CD4-positive, alpha-beta T cell treated with Interleukin-4 for 4 hours (primary cell): ENCODE measurements at places on chromosomes 16 and 17.
A peak's percentile ranks its signal among the peaks of the same experiment; 100 is the strongest.

- no peak for DNase-seq
Observed at GRCh38 chr17:28370035-28370743, at the start of gene VTN. VTN (minus strand) TSS chr17:28370307; CDS start chr17:28370203, 104 bp downstream.

DNA sequence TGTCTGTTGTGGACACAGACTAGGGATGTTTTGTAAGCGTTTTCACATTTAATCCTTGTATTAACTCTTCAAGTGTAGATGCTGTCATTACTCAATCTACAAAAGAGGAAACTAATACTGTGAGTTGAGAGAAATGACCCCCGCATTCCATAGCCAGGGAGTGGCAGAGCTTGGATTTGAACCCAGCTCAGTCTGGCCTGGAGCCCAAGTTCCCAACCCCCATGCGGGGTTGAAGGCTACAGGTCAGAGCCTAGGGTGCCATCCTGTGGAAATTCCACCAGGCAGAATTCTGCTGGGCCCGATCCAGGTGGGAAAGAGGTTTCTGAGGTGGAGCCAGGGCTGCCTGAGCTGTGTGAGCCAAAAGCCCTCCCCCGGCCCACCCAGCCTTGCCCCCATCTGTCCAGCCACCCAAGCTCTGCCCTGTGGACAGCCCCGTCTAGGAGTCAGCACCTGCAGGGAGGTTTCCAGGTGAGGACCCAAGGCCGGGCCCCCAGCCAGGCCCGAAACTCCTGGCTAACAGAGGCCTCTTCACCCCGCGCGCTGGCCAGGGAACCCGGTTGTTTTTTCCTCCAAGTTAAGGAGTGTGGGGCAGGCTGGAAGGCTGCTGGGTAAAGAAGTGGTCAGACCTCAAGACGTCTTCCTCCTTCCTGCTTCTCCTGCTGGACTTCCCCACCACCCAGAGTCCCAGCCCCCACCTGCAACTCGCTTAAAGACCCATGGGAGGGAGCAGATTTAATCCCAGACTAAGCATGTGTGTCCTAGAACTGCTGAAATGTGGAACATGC is 5.7 kb downstream of the MMP15 start:
- DNase-seq, result no peak

- no peak for DNase-seq
Observed at GRCh38 chr16:51012396-51012795, 138.7 kb downstream of the SALL1 start.

- no peak for DNase-seq
Observed at GRCh38 chr16:87665193-87665592, 62.9 kb downstream of the JPH3 start.

DNA sequence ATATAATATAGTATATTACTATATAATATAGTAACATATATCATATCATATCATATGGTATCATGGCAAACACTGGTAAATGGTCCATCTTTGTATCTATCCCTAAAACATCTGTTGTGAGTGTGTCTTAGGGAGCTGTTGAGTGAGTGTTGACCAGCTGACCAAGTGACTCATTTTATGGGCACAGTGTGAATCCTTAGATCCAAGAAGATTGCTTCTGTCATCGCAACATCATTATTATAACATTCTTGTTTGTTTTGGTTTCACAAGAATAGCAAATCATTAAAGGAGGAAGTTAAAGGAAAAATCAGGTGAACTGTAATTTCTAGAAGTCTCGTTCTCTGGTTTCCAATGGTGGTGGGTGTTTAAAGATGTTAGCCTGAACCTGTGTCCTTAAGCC is 11.7 kb upstream of the MAF start:
- no peak for DNase-seq

DNA sequence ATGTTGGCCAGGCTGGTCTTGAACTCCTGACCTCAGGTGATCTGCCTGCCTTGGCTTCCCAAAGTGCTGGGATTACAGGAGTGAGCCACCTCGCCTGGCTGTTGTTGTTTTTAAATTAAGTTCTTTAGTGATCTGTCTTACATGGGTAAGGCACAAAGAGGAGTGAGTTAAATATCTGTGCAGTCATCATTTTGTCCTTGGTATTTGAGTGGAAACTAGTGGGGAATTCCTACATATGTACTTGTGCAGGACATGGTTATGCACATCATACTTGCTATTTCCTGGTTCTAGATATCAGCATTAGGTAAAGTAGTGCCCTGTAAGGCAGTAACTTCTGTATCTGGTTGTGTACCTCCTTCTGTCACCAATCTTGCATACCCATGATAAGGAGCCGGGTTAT is 3.7 kb downstream of the KPNB1 start:
- DNase-seq, result no peak

- no peak for DNase-seq
Observed at GRCh38 chr17:7406235-7406825, 1.3 kb upstream of the NLGN2 start.

DNA sequence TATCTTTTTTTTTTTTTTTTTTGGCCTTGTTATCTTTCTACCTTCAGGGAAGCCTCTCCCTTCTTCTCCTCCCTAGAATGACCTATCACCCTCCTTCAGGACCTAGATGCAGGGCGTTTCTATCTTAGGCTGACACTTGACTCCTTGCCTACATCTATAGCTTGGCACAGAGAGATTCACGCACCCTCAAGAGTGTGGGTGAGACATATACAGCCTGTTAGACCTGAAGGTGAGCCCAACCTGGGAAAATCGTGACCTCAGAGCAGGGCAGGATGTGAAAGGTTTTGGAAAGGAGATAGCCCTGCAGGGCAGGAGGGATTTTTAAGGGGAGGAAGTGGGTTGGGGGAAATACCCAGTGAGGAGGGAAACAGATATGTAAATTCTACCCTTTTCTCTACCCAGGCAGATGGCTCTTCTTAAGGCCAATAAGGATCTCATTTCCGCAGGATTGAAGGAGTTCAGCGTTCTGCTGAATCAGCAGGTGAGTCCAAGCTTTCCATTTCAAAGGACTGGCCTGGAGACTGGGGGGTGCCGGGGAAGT is at the start of gene AHSP:
AHSP (plus strand) TSS at position 167 of the 541 bp plus-strand sequence; CDS start at position 407, 240 bp downstream.
- no peak for DNase-seq

DNA sequence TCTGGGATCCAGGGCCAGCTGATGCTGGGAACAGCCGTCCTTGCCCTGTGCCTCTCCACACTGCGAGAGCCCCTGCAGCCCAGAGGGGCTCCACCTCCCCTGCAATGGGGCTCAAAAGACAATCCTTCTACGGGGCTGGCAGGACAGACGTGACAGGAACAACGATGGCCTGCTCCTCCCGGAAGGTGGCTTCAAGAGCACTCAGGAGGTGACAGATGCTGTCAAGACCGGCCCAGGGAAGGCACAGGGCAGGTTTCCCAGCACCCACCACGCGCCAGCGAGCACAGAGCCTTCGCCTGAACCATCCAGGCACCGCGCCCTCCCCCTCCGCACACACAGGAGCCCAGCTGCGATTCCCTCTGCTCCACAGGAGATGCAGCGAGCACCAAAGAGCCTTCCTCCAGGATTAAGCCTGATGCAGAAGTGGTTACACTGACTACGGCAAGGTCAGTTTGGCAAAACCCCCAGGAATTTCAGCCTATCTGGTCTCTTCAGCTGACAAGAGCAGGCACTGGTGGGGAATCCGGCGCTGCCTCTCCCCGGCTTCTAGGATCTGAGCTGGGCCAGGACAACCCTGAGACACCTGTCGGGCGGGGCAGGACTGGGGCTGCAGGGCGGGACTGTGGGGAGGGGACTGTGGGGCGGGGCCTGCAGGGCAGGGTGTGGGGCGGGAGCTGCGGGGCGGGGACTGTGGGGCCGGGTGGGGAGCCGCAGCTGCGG is 103.4 kb downstream of the ZNF778 start:
- DNase-seq, result no peak

- DNase-seq, result peak; percentile 6
Observed at GRCh38 chr17:5583426-5584382, 605 bp downstream of the NLRP1 start.

GRCh38 chr16:70437017-70437581 is 1.8 kb downstream of the ST3GAL2 start:
- no peak for DNase-seq

- no peak for DNase-seq
Observed at GRCh38 chr16:29843931-29844330, 19.1 kb downstream of the CDIPT start.

DNA sequence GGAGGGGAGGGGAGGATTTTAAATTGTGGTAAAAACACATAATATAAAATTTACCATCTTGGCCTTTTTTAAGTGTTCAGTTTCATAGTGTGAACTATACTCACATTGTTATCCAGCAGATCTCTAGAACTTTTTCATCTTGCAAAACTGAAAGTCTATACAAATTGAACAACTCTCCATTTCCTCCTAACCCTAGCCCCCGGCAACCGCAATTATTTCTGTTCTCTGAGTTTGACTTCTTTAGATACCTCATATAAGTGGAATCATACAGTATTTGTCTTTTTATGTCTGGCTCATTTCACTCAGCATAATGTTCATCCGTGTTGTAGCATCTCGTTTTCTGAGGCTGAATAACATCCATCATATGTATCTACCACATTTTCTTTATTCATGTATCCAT is 30.0 kb upstream of the MRTFB start:
- DNase-seq, result no peak

DNA sequence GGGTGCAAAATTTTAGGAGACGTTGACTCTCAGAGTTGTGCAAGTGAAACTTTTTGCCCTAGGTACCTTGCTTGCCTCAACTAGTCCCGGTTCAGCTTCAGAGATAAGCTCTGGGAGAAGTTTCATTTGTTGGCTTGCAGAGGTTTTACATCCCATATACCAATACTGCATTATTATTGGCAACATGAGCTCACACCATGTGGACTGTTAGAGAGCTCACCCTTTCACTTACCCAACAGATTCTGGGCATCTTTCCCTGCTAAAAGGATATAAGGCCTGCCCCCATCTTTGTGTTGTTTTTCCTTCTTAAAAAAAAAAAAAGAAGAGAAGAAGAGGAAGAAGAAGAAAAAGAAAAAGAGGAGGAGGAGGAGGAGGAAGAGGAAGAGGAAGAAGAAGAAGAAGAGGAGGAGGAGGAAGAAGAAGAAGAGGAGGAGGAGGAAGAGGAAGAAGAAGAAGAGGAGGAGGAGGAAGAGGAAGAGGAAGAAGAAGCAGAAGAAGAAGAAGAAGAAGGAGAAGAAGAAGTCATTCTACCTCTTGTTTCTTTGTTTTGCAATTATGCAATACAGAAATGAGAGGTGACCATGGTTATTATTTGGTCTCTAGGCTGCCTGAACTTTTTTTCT is 292.6 kb upstream of the IRX3 start:
- no peak for DNase-seq

DNA sequence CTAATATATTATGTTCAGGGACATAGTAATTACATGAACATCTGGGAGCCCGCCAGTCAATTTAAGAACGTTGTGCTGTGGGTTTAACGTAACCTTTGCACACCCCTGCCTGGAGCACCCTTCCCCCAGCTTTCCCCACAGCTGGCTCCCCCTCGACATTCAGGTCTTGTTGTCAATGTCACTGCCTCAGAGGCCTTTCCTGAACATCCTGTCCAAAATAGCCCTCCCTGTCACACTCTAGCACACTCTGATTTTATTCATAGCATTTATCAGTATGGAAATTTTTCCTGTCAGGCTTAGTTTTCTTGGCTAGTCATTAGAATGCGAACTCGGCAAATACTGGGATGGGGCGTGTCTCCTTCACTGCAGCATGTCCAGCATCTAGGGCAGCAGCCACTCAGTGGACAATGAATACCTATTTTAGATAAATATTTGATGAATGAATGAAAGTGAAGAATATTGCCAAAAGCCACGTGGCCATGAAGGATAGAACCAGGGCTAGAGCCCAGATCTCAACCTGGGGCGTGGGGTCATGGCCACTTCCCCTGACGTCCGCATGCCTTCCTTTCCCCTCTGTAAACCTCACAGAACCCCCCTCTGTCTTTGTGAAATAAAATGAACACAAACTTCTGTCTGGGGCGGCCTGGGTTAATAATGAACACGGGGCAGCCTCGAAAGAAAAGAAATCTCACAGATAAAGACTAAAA is 10.5 kb downstream of the PIK3R6 start:
- DNase-seq, result no peak

GRCh38 chr17:2502871-2503580 is 8.7 kb downstream of the METTL16 start:
- no peak for DNase-seq

DNA sequence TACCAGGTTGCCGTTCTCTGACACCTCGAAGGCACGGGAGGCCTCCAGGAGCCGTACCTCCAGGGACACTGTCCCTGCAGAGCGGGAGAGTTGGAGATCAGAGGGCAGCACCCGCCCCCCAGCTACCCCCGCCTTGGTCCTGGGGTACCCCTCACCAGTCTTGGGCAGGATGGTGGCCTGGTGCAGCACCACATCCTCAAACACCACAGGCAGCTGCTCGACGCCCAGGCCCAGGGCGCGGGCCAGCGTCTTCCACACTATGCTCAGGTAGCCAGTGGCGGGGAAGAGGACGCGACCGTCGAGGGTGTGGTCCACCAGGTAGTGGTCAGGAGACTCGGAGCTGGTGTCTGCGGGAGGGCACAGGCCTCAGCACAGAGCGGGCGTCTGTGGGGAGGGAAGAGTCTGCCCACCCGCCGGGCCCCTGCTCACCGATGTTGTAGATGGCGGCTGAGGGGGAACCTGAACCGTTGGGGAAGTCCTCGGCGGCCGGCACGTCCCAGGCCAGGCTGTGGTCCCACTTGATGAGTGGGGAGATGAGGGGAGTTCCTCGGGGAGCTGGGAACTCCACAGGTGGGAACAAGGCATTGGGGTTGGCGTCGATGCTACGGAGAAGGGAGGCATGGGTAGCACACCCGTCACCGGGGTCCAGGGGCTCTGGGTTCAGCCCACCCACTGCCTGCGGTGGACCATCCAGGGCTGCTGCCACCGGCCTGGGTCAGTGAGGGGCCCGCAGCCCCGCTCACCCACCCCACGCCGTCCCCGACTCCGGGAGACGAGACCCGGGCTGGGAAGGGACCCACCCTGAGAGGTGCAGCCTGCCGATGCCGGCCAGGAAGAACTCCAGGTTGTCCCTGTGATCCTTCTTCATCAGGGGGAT is 9.8 kb downstream of the FASN start:
- DNase-seq, result no peak

- DNase-seq, result peak; percentile 53
Observed at GRCh38 chr17:57009737-57010445, 32.0 kb downstream of the SCPEP1 start.

- no peak for DNase-seq
Observed at GRCh38 chr16:3182608-3183444, 5.2 kb upstream of the OR1F1 start.

DNA sequence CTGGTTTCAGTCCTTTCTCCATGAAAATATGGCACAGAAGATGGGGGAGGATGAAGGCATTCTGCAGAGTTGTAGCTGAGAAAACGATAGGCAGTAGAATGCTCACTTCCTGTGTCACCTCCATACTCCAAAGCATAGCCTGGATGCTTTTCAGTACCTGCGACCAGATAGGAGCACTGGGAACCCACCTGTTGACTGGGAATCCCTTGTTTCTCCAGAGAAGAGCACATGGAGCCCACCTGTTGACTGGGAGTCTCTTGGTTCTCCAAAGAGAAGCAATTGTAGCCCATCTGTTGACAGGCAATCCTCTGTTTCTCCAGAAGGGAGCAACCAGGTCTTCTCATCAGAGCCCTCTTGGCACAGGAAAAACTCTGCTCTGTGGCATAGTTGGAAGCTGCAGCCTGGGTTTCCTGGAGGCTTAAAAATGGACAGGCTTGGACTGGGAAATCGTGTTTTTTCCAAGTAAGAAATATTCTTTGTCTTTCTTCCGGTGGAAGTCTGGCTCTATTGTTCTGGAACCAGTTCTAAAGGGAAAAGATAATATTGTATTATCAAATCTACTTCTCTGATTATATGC is 13.2 kb downstream of the TERF2IP start:
- no peak for DNase-seq
